ENCODE measurements at places on chromosomes 4 and X.

DNA sequence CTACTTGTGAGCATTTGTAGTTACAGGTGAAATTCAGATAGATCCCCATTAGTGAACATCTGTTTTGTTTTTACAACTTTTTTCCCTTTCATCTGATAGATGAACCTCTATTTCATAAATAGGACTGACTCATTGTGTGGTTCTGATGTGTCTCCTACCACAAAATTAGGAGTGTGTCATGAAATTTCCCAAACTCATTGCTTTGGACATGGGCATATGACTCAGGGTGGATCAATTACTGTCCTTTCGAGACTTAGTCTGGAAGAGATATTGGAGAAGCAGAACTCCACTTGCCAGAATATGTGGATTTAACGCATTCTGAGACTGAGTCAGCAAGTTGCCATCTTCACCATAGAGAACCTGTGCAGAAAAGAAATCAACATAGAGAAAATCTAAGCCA, 53.5 kb upstream of the PCDH10 start:
- DNase-seq = no peak

- no peak for DNase-seq
Measured at GRCh38 chr4:156422576-156422975, 468.9 kb upstream of the CTSO start.

- no peak for DNase-seq
Measured at GRCh38 chr4:169207436-169208089, 63.2 kb downstream of the SH3RF1 start.

GRCh38 chrX:11119313-11119943, 8.3 kb downstream of the HCCS start:
- no peak for DNase-seq

- no peak for DNase-seq
Measured at GRCh38 chrX:40085102-40085551, 12.6 kb downstream of the BCOR start.

All from central memory CD4-positive, alpha-beta T cell (primary cell).